ENCODE measurements at places on chromosomes 4 and X.

GRCh38 chr4:53026233-53026632 is 164.1 kb downstream of the RASL11B start:
- DNase-seq: no peak

DNA sequence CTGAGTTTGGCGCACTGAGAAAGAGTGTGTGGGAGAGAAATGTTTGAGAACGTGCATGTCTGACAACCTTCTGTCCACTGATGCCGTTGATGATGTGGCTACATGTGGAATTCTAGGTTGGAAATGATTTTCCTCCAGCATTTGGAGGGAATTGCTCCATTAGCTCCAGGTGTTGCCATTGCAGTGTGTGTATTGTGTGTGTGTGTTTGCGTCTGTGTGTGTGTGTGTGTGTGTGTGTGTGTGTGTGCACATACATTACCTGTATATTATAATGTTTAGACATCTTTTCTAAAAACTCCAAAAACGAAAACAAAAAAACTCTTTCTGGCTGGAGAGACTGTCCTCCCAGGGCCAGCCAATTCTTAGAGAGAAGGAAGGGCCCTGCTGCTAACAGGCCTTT is 18.2 kb upstream of the MECP2 start:
- DNase-seq: no peak

- no peak for DNase-seq
These were observed 125.0 kb downstream of the PPP3CA start for GRCh38 chr4:101222156-101222845.

DNA sequence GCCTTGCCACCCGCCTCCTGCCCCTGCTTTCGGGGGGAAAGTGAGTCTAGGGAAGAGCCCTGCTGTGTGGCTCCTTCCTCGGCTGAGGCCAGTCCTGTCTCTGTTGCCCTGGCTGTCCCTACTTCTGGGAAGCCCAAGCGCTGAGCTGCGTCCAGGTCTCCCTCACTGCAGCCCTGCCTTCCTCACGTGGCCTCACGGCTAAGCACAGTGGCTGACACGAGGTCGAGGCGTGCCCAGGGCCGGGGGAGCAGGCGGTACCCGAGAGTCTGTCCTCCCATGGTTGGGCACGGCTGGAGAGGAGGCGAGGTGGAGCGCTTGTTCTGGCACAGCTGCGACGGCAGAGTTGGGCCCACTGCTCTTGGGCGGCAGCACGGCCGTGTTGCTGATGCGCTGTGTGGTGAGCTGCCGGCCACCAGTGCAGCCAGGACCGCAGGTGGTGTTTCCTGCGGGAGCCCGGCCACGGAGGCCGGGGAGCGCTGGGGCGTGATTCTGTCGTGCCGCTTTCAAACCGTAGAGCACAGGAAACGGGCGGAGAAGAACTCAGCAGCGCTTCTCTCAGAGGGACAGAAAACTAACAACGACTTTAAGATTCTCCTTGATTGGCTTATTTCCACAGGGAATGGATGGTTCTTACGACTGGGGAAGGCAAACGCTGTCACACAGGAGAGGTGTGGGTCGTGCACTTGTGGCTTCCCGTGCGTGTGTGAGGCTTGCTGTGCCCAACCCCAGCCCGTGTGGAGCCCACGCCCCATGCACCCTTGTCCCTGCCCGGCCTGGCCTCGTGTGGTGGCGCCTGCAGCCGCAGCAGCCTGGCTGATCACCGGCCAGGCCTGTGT is 21.3 kb downstream of the MAEA start:
- DNase-seq: no peak

GRCh38 chr4:184487503-184487902 is 13.2 kb upstream of the IRF2 start:
- DNase-seq: no peak

- no peak for DNase-seq
These were observed 269.2 kb upstream of the NRK start for GRCh38 chrX:105553118-105553517.

- no peak for DNase-seq
These were observed 609.1 kb upstream of the TECRL start for GRCh38 chr4:65018313-65018712.

GRCh38 chr4:98758182-98758581 is 99.8 kb upstream of the TSPAN5 start:
- DNase-seq: no peak

DNA sequence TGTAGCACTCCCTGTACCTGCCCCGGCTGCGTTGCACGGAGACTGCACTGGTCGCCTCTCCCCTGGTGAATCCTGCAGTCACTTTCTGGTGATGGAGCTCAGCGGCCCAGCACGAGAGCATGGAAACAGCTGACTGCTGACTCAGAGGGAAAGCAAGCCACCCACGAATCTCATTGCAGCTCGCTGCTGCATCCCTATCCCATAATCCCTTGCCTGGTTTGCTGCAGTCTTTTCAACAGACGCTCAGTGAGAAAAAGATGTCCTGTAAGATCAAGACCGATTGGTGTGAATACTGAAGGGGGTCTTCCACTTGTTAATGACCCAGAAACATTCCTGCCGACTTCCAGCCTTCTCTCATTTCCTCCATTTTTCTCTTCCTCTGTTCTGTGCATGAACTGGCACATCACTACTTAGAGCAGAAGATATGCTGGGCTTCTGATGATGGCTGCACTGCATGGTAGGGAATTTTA is 52.9 kb downstream of the TRIM2 start:
- DNase-seq: no peak

GRCh38 chrX:14920196-14920595 is 47.0 kb downstream of the MOSPD2 start:
- DNase-seq: no peak

DNA sequence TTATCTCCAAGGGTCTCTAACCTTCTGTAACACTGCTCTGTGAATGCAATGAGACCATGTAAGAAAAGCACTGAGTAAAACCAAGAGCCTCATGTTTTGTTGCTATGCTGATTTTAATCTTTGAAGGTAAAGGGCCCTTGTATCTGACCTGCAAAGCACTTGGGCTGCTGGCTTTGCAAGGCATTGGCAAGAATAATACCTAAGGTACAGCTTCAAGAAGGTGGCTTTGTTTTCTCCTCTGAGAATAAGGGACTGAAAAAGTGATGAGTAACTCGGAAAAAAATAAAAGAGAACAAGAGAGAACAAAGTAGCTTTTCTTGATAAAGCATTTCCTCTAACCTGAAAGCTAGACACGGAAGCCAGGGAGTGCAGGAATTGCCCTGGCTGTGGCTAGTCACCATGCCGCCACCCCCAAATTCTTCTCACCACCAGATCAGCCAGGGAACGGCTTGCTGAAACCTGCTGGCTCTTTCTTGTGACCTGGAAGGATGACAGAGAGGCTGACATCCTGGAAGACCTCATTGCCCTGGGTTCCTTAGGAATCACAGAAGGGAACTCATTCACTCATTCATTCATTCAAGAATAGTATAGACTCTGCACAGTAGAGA is 41.8 kb upstream of the HS3ST1 start:
- DNase-seq: no peak

DNA sequence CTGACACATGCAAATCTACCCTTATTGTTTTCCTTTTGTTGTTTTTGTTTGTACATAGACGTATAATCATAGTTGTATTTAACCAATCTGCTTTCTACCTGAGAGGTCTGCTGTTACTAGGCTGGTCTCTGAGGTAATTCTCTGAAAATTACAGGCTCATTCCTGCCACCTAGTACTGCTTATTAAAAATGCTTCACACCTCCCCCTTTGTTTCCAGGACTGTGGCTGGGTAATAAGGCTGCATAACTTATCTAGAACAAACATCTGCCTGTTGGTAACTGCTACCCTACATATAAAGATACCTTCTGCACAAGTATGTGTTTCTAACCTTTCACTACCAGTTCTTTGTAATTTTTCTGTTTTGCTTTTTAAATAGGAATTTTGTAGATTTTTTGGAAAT is 34.2 kb downstream of the COX7B2 start:
- no peak for DNase-seq

- DNase-seq: no peak
These were observed 7.0 kb upstream of the NKX1-1 start for GRCh38 chr4:1413204-1413663.

- no peak for DNase-seq
These were observed 21.4 kb downstream of the GALNTL6 start for GRCh38 chr4:171834640-171835039.

GRCh38 chrX:140709421-140709846 is at the start of gene LINC00632:
Gene LINC00632, plus strand, starts transcription at chrX:140709759.
- no peak for DNase-seq

DNA sequence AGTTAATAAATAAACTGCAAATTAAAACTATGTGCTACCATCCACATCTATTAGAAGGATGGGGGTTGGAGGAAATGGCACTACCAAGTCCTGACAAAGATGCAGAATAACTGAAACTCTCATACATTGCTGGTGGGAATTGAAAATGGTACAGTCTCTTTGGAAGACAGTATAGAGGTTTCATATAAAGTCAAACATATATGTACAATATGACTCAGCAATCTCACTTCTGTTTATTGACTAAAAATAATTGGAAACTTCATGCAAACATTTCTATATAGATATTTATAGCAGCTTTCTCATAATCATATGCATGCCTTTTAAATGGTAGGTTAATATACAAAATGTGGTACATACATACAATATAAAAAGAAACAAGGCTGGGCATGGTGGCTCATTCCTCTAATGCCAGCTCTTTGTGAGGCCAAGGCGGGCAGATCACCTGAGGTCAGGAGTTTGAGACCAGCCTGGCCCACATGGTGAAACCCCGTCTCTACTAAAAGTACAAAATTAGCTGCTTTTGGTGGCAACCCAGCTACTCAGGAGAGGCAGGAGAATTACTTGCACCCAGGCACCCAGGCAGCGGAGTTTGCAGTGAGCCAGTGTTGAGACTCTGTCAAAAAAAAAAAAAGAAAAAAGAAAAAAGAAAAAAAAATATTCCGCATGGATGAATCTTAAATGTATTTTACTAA is 225.0 kb upstream of the CXXC4 start:
- no peak for DNase-seq

- no peak for DNase-seq
These were observed 4.4 kb downstream of the CDK16 start for GRCh38 chrX:47222751-47223350.

DNA sequence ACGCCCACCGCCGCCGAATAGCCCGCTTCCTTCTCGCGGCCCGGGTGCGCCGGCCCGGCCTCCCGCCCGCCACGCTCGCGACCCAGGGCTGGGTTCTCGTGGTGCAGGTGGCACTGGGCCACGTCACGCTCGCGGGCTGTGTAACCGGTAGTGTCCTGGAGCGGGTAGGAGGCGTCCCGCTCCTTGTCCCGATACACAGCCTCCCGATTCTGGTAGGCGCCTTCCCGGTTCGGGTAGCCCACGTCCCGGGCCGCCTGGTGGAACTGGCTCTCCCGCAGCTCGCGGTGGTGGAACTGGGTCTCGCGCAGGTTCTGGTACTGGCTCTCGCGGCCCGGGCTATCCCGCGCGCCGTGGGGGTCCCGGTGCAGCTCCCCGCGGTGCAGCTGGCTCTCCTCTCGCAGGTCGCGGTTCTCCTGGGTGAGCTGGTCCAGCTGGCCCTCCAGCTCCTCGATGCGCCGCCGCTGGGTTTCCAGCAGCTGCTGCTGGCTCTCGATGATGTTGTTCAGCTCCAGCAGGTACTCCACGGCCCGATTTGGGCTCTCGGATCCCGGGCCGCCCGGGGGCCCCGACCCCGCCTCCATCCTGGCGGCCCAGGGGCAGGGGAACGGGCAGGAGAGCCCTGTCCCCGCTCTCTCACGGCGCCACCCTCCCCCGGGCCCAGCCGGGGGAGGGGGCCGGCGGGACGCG is 39.3 kb upstream of the IQSEC2 start:
- DNase-seq: no peak

- DNase-seq: no peak
These were observed 10.0 kb downstream of the EVC start for GRCh38 chr4:5720980-5721379.

DNA sequence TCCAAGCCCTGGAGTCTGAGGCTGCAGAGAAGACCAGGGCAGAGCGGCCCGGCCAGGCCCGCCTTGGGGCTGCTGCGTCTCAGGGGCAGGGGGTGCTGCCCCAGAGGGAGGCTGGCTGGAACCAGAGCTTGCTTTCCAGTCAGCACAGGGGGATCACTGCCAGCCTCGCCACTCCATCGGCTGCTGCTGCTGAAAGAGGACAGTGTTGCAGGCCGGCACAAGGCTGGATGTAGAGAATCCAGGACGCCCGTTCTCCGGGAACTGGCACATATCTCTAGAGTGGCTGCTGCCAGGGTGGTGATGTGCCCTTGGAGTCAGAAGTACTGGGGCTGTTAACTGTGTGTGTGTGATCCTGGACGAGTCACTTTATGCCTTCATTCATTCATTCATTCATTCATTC is 31.9 kb upstream of the SORCS2 start:
- DNase-seq: no peak

GRCh38 chr4:77076889-77077635 is 1.3 kb upstream of the CCNI start:
- no peak for DNase-seq

GRCh38 chrX:130174045-130174704 is 2.4 kb downstream of the RAB33A start:
- DNase-seq: no peak

GRCh38 chr4:154332681-154333421 is 158.7 kb downstream of the DCHS2 start:
- no peak for DNase-seq

GRCh38 chrX:22974616-22975015 is 25.1 kb upstream of the DDX53 start:
- DNase-seq: no peak

GRCh38 chr4:147599769-147600168 is 17.4 kb upstream of the TMEM184C start:
- no peak for DNase-seq

DNA sequence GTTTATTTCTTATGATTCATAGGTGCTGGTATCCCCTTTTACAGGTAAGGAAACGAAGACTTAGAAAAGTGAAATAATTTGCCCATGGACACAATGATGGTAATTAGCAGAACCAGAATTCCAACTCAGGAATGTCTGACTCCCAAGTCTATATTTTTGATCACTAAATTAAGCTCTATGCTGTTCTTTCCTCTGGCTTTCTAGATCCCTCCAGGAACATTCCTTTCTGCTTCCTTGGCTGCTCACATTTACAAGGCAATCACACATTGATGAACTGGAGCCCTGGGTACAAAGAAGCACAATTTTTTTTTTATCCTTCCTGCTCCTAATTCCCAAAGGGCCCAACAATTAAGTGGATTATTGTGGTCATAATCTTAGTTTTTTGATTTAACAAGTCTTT is 7.0 kb upstream of the CDKN2AIP start:
- DNase-seq: no peak

DNA sequence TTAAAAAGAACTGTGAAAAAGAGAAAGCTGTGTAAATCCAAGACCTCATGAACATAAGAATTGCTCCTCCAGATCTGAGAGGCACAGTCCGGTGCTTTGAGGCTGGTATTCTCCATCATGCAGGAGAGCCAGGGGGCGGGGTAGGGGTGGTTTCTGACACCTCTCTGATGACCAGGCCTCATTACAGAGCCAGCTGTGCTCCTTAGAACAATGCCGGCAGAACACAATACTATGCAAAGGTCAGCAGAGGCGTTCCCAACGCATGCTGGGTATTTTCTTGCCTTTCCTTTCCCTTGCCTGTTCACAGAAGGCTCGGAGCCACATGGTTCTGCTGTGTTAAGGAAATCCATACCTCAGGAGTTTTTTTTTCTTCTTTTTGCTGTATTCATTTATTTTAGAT is 91.2 kb upstream of the SOD3 start:
- DNase-seq: no peak

- DNase-seq: no peak
These were observed 24.3 kb downstream of the RAI2 start for GRCh38 chrX:17836830-17837229.

Data from Panc1 (cell line).